T follicular helper cell (primary cell): ENCODE measurements at places on chromosomes 12 and 14.
A peak's percentile ranks its signal among the peaks of the same experiment; 100 is the strongest.

DNA sequence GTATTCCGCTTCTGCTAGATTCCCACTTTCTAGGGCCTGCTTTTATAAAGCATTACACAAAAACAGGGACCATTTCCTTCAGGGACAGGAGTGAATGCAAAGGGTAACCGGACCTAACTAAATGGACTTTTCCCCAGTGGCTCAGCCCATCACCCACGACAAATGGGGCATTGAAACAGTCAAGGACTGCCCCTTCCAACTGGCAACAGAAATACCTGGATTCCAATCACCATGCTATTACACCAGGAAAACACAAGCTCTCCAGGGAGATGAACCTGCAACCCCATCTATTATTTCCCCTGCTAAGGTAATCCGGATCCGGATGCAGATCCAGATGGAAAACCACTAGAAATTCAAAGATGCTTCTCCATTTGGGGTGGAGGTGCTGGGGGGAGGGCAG lies 1.0 kb downstream of the MPHOSPH9 start:
- DNase-seq: no peak

DNA sequence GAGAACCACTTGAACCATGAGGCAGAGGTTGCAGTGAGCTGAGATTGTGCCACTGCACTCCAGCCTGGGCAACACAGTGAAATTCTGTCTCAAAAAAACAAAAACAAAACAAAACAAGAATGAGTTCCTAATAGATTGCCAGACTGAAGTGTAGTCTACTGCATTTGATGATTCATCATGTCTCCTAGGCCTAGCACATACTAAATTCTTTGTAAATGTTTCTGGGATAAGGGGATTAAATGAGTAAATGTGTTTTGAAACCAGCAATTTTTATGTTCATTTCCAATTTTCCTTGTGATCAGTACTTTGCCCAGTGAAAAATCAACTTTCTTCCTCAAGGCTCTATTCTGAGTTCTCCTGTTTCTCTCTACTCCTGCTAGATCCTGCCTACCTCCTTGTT lies 2.9 kb upstream of the DYRK2 start:
- no peak for DNase-seq

GRCh38 chr12:120136093-120136770 lies 19.7 kb upstream of the RAB35 start:
- DNase-seq: no peak

DNA sequence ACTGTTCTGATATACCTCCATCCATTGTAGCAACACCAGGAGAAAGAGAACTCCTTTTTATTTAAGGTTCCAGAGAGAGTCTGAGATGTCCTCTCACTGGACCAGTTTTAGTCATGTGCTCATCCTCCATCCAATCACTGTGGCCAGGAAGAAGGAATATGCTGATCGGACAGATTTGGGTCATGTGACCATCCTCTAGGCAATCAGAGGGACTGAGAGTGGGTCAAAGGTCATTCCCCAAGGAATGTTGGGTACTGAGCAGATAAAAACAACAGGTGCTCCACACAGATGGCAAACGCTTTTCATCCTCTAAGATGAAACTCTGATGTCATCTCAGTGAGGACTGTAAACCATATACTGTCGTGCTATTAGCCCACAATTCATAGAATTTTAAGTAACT lies 28.8 kb upstream of the RPH3A start:
- DNase-seq: no peak

DNA sequence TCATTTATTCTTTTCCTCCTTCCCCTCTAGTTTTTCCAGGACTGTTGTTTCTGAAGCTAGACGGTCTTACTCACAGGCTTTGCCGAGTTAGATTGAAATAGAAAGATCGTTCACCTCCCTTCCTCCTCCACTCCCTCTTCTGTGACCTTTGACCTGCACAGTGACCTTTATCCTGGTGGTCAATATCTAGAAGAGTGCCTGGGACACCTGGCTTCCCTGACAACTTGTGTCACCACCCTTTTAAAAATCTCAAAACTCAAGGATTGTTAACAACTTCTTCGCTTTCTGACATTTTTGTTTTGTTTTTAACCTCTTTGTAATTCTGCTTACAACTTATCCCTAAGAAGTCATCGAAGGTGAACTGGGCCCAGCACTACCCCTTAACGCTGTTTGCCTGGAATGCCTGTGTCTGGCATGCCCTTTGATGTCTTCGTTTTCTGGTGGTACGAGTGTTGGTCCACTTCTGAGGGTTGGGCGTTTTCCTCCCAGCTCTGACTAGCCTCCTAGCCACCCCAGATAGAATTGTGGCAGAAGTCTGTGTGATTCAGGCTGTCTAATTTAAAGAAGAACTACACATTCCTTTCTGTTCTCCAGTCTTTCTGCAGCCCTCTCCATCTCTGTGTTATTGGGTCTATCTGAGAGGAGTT lies 2.8 kb upstream of the KRT75 start:
- no peak for DNase-seq

DNA sequence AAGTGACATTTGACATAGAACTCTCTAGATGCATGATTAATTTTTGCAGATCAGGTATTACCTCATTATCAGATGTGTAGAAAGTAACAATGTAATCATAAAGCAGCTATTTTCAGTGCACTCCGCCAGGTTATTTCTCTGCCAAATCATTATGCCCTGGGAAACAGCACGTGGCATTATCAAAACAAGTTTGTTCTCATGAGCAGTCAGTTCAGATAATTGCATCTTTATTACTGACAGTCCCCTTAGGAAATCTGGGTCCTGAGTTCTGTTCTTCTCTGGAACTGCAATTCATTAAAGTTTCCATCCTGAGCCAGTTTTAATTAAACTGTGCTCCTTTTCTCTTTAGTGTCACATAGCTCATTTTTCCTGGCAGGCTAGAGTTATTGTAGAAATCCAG lies 94.7 kb upstream of the KRR1 start:
- DNase-seq: no peak

GRCh38 chr12:89918172-89918846 lies 209.7 kb upstream of the ATP2B1 start:
- DNase-seq: no peak

GRCh38 chr12:96131230-96131788 lies 62.9 kb upstream of the ELK3 start:
- no peak for DNase-seq

DNA sequence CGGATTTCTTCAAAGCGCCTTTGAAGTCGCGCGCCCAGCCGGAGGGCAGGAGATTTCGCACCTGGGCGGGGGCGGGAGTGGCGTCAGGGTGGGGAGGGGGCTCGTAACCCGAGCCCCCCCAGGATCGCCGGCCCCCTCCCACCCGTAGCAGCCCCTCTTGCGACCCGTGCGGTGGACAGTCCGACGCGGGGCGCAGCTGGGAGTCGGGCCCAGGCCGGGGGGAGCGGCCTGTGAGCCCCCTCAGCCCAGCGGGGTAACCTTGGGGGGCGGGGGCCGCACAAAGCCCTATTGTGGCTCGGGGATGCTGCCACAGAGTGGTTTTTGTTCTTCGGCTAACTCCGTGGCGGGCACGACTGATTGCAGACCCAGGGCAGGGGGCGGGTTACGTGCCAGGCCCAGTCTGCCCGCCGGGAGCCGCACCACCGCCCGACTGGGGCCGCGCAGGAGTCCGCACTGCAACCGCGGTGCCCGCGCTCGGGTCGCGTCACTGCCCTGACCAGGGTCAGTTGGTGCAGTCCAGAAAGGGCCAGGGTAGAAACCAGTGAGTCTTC lies 4.2 kb upstream of the AAAS start:
- DNase-seq: no peak

GRCh38 chr12:59780605-59781135 lies 184.8 kb downstream of the SLC16A7 start:
- no peak for DNase-seq

GRCh38 chr12:26520109-26520508 lies 312.9 kb downstream of the ITPR2 start:
- no peak for DNase-seq

DNA sequence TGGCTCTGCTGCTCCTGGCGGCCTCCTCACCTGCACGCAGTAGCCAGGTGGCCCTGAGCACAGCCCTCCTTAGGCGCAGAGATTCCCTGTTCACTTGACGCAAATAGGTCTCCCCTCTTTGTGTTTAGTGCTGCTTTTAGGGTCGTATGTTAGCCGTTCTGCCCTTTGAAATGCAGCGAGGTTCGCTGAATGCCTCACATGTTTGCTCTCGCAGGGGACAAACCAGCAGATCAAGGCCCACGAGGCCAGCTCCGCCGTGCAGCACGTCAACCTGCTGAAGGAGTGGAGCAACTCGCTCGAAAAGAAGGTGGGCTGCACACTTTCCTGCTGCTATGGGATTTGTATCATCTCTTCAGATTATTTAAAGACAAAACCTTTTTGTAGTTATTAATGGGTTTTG lies 31.4 kb upstream of the AMN start:
- DNase-seq: no peak

- no peak for DNase-seq
These were observed 108.1 kb upstream of the DIO3 start for GRCh38 chr14:101453225-101453624.

GRCh38 chr12:47757364-47757839 lies 1.3 kb downstream of the RAPGEF3 start:
- no peak for DNase-seq

DNA sequence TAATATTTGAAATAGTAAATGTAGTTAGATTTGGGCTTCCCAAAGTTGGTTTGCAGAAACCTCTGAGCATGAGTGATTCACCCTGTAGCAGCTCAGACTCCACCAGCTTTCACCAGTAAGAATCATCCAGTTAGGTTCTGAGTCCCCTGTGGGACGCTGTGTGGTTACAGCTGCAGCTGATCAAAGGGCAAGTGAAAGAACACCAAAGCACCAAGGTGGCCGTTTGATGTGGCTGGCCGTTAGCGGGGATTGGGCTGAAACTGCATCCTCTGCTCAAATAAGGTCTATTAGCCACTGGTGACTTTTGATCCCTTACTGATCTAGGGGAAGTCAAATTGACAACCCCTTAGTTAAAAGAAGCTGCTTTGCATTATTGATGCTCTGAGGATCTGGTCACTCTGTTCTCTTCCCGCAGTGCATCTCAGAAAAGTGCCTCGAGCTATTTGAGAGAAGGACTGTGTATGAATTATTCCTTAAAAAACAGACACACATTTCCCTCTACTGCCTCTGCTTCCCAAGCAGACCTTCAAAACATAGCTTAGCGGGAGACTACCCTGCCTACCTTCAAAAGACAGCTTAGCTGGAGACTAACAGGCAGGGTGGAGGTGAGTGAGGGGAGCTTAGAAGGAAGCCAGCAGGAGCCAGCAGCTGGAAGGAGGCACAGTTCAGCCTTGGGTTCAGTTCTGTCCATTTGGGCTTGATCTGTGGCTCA lies 3.7 kb downstream of the ABHD12B start:
- DNase-seq: peak; percentile 38

DNA sequence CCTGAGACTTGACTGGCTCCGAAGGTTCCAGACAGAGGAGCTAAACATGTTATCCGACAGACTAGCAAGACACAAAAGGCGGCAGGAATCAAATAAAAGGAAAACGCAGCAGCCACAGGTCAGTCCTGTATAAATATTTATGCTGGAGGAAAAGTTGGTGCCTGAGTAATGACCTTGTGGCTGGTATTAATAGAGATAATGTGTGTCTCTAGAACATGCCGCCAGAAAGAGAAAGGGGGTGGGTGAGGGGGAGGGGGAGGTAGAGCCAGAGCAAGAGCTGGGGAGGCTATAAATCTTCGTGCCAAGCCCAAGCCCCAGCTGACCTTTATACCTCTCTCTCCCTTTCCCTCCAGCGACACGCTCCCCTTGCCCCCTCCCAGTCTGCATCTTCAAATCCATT lies 590.4 kb downstream of the MED13L start:
- no peak for DNase-seq

- no peak for DNase-seq
These were observed 12.3 kb downstream of the ZFP36L1 start for GRCh38 chr14:68780358-68781160.

- no peak for DNase-seq
These were observed 553.9 kb downstream of the VRK1 start for GRCh38 chr14:97350894-97351731.

- DNase-seq: no peak
These were observed 218.0 kb downstream of the ZFP36L1 start for GRCh38 chr14:68574906-68575305.

- DNase-seq: no peak
These were observed 166.3 kb upstream of the DAAM1 start for GRCh38 chr14:59022144-59022543.

DNA sequence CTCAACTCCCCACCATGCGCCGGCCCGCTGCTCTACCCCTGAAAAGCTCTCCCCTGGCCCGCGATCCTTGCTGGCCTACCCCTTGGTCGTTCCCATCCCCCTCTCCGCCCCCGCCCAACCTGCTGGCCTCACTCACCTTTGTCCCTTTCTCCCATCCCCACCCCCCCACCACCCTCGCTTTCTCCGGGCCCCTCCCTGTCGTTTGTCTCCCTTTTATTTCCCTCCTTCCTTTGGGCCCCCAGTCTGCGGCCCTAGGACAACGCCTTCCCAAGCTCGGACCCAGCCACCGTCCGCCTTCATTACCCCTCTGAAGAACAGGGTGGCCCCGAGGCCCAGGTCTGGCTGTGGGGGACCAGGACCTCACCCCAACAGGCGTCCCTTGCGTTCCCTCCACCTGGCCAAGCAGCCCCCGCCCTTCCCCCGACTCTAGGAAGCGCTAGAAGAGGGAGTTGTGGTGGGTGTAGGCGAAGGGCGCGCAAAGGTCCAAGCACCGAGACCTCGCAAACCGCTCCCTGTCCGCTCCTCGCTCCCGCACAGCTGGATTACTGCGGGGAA lies 6.9 kb upstream of the SLC7A7 start:
- no peak for DNase-seq

DNA sequence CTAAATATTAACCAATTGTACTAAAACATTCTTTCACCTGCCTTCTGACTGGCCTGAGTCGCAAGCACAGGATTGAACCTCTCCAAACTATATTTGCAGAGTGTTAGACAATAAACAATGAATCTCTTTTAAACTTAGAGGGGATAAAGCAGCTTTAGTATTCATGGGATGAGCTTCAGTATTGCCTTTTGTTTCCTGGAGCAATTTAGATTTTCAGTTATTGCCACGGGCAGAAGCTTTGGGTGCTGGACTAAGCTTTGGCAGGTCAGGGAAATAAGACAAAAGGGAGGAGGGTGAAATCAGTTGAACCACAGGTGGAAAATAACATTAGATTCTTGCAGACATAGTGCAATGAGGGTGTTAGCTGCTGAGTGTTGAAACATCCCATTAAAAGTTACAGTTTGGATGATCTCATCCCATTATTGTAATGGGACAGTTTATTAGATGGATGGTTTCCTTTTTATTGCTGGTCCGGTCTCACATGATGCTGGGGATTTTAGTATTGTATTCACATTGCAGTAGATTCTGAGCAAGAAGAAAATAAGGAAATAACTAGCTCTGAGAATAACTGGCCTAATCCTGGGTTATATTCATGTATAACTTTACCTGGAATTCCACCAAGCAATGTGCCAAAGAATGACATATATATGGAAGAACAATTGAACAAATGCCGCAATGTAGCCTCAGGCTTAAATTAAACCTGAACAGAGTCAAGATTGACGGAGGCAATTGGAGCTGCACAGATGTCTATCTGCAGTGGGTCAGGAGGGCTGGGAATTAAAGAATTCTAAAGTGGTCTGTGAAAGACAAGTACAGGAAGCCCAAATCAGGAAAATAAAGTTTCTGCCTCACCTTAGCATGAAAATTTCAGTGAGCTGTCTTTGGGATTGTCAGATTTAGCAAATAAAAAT lies 1092.8 kb upstream of the SEL1L start:
- no peak for DNase-seq
